Kidney tubule cell (primary cell): ENCODE measurements at places on chromosomes 12 and 14.
A peak's percentile ranks its signal among the peaks of the same experiment; 100 is the strongest.

DNA sequence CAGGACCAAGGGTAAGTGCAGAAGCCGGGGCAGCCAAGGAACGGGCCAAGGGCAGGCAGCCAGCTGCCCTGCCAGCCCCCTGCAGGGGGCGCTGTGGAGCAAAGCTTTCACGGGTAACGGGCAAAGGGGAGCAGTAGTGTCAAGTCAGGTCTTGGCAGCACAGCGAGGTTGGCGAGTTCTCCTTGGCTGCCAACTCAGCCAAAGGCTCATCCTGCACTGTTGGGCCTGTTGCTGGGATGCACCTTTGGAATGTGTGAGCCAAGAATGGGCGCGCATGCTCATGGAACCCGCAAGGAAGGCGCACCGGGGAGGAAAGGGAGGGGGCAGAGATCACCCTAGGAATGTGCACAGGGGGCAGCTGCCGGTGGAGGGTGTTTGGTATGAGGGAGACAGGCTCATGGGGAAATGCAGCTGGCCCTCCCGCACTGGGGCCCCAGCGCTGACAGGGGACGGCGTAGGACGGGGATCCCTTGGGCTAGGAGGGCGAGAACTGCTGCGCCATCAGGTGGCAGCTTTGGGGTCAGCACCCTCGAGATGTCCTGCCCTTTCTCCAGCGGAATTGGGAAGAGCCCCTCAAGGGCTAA, 138.0 kb downstream of the ASCL4 start:
- peak; percentile 73 for DNase-seq

- DNase-seq = no peak
Measured at GRCh38 chr12:132918680-132919079, 31.3 kb upstream of the CHFR start.

DNA sequence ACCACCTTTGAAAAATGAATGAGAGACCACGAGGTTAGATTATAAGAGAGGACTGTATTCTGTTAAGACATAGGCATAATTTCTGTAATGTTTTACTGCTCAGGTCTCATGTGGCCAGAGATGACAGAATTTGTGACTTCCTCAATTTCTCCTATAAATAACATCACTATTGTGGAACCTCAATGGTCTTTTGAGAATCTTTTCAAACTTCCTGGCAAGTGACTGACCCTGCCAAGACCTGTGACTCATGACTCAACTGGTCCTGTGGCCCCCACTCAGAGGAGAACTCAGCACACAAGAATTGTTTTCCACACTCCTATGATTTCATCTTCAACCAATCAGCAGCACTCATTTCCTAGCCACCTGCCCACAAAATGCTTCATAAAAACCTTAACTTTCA, 508.2 kb upstream of the ATP2B1 start:
- peak; percentile 91 for DNase-seq

DNA sequence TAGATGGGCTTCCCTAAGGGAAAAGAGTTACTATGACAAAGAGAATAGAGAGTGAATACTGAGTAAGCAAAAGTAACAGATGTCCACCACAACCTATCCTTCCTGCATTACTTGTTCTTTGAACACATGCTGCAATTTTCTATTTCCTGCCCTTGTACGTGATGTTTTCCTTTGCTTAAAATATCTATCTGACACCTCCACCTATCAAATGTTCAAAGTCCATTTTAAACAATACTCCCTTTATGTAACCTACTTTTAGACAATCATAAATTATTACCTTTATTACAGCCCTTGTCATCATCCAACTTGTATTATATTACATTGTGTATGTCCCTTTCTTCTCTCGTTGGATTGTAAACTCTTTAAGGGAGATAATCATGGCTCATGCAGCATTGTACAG, 147.2 kb upstream of the DYRK2 start:
- DNase-seq = no peak
